Omental fat pad (tissue), 4 donors: ENCODE measurements at places on chromosomes 2 and 18.

DNA sequence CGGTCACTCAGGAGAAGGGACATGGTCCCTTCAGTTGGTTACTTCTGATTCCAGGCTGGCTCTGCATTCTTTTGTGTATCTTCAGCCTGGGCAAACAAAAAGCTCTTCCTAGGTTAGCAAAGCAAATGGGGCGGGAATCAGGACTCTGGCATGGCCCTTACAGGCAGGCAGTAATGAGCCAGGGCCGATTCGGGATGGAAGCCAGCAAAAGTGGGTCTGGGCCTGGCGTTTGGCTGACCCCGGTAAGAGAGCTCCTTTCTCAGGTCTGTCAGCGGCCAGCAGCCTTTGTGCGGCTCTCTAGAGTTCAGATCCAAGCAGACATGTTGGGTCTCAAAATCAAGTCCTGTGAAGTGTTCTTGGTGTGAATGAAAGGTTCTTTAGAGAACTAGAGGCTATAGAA, 81.5 kb upstream of the EML6 start:
- DNase-seq: no peak

- no peak for DNase-seq
These were observed 97.3 kb upstream of the DCC start for GRCh38 chr18:52242711-52243110.

- DNase-seq: no peak
These were observed 143.6 kb downstream of the OSR1 start for GRCh38 chr2:19214682-19215391.

DNA sequence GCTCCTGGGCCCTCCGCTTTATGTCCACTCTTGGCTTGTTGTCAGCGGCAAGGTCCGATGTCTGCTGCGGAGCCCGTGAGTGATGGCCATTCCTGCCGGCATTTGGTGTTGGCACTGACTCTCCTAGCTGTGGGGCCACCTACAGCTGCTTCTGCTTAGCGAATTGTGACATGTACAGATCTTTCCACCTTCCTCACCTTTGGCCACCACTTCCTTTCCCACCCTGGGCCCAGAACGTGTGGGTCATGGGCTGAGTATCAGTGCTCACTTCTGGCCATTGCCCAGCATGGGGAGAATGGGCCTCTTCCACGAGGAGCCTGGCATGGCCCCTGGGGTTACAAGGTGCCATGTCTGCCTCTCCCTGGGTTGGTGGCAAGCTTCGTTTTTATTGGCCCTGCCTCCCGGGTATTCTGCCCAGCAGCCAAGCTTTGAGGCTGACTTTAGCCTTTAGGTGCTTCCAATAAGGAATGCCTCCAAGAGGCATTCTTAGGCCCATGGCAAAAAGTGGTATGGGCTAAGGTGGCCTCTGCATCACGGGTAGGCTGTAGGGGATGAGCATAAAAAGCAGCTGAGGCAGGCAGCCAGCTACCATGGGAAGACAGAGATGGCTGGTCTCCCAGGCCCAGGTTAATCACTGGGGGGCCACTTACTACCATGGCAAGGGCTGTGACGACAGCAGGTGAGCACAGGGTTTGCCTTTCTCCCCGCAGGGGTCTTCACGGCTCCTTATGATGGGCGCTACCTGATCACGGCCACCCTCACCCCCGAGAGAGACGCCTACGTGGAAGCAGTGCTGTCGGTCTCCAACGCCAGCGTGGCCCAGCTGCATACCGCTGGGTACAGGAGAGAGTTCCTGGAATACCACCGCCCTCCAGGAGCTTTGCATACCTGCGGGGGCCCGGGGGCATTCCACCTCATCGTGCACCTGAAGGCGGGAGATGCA, 65.8 kb downstream of the EMILIN2 start:
- DNase-seq: no peak

GRCh38 chr2:28994074-28994473, 13.0 kb downstream of the TOGARAM2 start:
- no peak for DNase-seq

- no peak for DNase-seq
These were observed 77.5 kb upstream of the GLI2 start for GRCh38 chr2:120658042-120658769.

DNA sequence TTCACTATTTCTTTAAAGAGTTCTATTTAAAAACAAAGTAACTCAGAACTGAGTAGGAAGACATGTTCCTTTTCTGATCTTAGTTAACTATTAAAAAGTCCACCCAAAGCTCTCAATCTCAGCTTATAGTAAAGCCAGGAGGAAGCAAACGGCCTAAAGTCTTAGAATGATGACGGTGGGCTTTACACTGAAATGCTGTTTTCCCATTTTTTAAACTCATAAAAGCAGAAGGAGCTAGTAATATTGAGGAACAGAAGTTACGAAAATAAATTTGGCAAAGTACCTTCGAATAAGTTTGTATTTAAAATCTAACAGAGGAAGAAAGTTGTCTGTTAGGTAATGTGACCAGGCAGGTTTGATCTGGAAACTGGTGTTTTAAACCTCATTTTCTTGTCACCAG, 111.1 kb downstream of the ZNF532 start:
- DNase-seq: no peak
